ENCODE measurements at places on chromosomes 1 and 21.

DNA sequence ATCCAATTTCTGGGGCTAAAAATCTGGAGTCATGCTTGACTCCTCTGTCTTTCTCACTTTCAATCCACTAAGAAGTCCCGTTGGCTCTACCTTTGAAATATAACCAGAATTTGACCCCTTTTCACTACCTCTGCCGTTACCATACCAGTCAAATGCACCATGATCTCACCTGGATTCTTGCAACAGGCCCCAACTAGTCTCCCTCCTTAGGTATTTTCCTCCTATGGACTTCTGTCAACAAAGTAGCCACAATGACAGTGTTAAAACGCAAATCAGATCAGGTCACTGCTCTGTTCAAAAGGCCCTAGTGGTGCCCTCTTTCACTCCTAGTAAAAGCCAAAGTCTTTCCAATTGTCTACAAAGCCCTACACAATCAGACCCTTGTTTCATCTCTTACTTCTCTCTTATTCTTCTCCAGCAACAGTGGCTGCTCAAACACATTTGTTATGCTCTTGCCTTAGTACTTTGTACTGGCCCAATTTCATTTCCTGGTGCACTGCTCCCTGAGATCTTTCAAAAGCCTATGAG, 35.7 kb upstream of the AGL start:
- no peak for DNase-seq

DNA sequence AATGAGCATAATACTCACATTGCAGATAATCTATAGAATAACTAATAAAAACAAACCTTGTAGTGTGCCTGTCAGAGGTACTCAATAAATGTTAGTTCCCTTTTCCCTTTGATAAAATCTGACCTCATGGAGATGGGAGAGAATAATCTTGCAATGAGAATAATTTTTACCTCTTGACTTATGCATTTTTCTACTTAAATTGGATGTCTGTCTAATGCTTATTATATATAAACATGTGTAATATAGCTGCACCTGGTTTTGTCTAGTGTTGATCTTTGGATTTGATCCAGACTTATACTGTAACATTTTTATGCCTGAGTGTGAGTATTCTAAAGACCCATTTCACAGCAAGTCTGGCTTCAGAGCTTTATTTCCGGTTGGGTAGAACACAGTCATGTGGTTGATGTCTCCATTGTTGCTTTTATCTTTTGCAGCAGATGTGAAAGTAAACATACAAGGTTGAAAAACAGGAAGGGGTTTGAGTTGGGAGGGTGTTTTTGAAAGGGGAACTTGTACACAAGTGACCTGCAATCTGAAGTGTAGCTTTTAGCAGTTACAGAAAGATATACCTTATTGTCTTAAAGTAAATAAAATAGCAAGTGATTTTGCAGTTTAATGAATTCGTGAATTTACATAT, 12.4 kb downstream of the EPB41 start:
- peak; percentile 16 for DNase-seq

DNA sequence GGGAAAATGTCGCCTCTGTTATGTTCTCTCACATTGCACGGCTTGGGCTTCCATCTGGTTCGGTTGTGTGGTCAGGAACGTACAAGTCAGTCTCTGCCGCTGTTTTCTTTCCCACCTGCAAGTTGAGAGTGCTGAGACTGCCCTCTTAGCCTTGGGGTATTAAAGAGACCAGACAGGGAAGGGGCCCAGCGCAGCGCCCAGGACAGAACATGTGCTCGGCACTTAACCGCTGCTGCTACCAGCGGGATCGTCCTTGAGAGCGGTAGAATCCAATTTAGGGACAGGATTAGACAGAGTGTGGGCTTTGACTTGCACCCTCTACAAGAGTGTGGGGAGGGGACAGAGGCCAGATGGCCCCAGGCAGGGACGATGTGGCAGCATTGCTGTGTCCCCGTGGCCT, 17.7 kb upstream of the AGPAT3 start:
- DNase-seq: no peak

DNA sequence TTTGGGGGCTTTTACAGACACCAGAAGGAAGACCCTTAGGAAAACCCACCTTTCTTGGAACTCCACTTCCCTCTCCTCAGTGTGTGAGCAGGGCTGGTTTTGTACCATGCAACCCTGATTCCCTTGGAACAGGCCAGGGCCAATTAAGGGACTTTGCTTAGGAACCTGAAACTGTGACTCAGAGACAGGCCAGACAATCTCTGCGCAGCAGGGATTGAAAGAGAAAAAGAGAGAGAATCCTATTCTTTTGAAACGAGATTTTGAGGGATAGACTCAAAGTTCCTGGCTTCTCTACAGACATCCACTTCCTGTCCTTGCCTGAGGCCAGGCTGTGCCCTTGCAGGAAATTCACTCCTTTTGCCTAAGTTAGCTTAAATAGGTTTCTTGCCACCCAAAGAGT, 23.1 kb upstream of the C1orf198 start:
- DNase-seq: no peak

DNA sequence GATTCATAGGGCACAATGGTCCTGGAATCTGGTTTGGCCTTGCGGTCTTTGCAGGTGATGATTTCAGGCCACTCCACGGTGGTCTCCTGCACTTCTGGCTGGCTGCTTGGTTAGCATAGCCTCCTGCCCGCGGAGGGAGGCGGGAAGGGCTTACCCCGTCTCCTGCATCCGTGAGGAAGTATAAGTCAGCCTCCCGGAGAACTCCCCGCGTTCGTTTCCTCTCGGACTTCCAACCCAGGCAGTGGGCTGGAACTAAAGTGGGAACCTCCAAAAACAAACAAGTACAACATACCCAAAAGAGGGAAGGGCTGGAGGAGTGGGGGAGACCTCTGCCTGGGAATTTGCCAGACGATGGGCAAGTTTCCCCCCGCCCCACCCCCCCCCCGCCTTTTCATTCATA, 939 bp upstream of the CCN1 start:
- no peak for DNase-seq

GRCh38 chr1:45409276-45409675, 69.0 kb upstream of the MUTYH start:
- DNase-seq: no peak

DNA sequence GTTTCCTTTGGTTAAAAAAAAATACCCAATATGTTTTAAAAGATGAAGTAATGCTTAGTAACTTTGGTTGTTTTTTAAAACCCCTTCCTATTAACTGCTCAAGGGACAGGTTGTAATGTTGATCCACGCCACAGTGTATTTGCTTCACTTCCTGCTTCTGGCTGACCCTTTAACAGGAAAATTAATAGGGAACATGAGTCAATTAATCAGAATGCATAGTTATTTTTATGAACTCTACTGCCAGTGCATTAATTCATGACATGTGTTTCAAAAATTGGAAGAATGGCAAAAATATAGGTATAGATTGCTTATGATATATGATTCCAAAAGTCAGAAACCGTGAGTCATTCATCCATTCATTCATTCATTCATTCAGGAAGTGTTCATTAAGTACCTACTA, 204.8 kb downstream of the SETD4 start:
- no peak for DNase-seq

- no peak for DNase-seq
Measured at GRCh38 chr21:16002874-16003466, 273.2 kb downstream of the USP25 start.

DNA sequence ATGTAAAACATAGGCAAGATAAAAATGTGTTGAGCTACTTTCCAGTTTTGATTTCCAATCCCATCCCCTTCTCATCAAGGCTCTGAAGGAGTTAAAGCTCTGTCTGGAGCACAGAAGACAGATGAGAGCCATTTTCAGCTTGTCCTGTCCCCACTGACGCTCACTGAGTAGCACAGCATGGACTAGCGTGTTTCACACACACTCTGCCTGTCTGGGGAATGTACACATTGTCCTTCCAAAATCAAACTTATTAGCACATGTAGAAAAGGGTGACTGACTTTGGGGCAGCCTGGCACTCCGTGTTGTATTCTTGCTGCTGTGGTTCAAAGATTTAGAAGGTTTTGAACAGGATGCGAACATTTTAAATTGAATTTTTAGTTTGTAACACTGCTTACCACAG, 139.2 kb downstream of the NEK7 start:
- no peak for DNase-seq

- no peak for DNase-seq
Measured at GRCh38 chr1:202165267-202165941, 5.0 kb upstream of the PTPN7 start.

GRCh38 chr1:5340560-5341130, 651.6 kb downstream of the NPHP4 start:
- DNase-seq: no peak

- no peak for DNase-seq
Measured at GRCh38 chr1:150985179-150985825, 3.2 kb downstream of the ANXA9 start.

GRCh38 chr1:32825181-32825580, 7.7 kb downstream of the S100PBP start:
- no peak for DNase-seq

GRCh38 chr1:23816906-23817305, 8.3 kb downstream of the HMGCL start:
- DNase-seq: no peak

DNA sequence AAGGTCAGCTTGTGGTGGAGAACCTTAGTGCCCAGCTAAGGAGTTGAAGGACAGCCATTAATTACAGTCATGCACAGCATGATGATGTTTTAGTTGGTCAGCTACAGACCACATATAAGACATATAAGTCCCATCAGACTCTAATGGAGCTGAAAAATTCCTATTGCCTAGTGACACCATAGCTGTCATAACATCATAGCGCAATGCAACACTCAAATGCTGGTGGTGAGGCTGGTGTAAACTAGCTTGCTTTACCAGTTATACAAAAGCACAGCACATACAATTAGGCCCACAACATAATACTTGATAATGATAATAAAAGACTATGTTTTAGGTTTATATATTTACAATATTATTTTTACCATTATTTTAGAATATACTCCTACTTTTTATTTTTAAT, 4.0 kb downstream of the ECHDC2 start:
- no peak for DNase-seq

- DNase-seq: no peak
Measured at GRCh38 chr1:118925651-118926050, 62.5 kb downstream of the TBX15 start.

DNA sequence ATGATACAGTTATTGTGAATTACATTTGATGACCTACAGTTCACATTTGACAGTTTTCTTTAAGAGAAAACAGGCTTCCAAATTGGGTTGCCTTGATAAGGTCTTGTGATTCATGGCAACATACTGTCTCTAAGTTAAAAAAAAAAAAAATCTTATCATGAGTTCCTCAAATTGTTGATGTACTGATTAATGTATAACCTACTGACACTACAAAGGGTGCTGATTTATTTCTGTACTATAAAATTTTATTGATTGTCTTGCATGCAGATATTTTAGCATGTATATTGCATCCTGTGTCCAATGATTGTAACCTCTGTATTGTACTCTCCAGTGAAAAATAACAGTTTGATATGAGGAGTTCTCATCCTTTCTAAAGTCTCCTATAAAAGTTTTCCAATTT, 197.3 kb upstream of the IVNS1ABP start:
- DNase-seq: no peak

- DNase-seq: no peak
Measured at GRCh38 chr1:206907304-206907991, 10.2 kb downstream of the IL24 start.

- DNase-seq: no peak
Measured at GRCh38 chr1:235979176-235979575, 85.7 kb downstream of the NID1 start.

DNA sequence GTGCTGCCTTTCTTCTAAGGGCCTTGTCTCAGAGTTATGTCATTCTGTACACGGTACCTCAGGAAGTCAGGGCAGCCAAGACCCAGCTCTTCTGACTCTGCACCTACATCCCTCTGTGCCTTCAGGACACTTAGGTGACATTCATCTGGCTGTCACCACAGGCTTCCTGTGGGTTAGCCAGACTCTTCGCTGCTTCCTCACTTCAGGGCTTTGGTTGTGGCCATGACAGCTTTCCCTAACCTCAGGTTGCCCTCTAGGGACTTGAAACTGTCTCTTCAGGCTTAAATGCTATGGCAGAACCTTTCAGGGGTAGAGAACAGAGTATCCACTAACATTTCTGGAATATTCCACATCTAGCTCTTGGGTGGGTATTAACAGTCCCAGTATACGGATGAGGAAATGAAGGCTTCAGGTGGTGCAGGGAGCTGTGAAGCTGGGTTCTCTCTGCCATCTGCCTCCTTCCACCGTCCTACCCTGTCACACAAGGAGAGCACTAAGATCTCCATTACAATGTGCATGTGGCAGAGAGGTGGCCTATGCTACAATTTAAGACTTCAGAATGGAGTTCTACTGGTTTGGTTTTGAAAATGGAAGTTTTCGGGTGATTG, 9.9 kb downstream of the TSSK3 start:
- DNase-seq: no peak

DNA sequence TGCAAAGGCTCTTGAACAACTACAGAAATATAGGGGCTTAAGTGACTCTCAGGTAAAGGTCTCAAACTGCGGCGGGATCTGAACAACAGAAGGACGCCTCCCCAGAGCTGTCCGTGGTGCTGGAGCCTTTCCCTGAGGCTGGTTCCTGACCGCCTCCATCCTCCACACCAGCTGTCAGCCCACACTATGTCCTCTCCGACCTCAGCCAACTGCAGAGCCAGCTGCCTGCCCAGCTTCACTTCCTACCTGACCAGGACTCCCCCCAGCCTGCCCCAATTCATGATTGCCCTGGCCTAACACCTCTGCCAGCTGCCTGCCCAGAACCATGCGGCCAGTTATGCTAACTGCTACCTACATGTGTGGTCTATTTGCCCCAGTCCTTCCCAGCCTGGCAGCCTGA, 63.6 kb upstream of the ZC3H12A start:
- DNase-seq: no peak

- DNase-seq: no peak
Measured at GRCh38 chr1:21570528-21570875, 61.3 kb downstream of the ALPL start.

GRCh38 chr1:7948960-7949359, 8.3 kb upstream of the TNFRSF9 start:
- DNase-seq: no peak

DNA sequence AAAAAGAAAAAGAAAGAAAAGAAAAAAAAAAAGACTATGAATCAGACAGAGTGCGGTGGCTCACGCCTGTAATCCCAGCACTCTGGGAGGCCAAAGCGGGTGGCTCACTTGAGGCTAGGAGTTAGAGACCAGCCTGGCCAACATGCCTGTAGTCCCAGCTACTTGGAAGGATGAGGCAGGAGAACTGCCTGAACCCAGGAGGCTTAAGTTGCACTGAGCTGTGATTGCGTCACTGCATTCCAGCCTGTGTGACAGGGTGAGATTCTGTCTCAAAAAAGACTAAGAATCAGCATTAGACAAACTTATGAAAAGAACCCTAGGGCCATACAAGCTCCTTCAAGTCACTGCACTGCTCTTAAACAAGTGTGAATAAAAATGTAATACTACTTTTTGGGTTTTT, 16.9 kb downstream of the PSMB4 start:
- no peak for DNase-seq
